ENCODE measurements at places on chromosomes 2 and 18.
A peak's percentile ranks its signal among the peaks of the same experiment; 100 is the strongest.

- DNase-seq: no peak
Measured at GRCh38 chr2:234098681-234099080, 48.2 kb downstream of the SPP2 start.

DNA sequence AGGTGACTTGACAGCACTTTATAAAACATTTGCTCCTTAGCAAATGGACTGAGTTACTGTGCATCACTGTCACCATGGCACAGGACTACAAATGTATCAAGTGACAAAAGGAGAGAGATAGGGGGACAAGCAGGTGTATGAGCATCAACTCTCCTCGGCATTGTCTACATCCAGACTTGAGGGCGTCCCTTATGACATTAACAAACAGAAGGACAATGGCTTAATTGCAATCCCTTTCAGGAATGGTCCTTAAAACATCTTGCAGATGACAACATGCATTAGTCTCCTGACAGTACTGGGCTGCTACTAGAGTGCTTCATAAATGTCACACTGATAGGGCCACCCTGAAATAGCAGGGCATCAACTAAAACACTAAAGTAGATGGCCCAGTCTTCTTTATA is 198.8 kb downstream of the PDE1A start:
- DNase-seq: no peak

- DNase-seq: no peak
Measured at GRCh38 chr2:159449504-159450124, 163.1 kb upstream of the WDSUB1 start.

- DNase-seq: no peak
Measured at GRCh38 chr2:12915787-12916186, 199.1 kb downstream of the TRIB2 start.

GRCh38 chr2:196959734-196960338 is 33.3 kb upstream of the PGAP1 start:
- no peak for DNase-seq

GRCh38 chr2:44126106-44126797 is 42.4 kb upstream of the PPM1B start:
- DNase-seq: no peak

GRCh38 chr2:40457366-40457765 is 5.5 kb upstream of the SLC8A1 start:
- DNase-seq: no peak

DNA sequence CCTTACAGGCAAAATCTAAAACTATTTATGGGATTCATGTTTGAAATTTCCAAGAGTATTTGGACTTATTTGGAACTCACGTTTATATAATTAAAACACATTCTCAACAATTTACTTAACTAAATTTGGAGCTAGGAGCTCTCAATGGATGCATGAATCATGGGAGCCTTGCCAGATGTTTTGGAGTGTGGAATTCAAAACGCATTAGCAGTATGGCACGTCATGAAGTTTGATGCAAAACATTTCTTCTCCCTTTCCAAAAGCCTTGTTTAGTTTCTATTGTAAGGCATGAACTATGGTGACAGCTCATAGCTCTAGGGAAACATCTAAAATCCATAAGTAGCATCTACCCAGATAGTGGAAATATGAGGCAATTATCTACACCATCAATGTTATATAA is 701.6 kb downstream of the SATB2 start:
- no peak for DNase-seq

- no peak for DNase-seq
Measured at GRCh38 chr2:27964067-27964466, 73.5 kb downstream of the BABAM2 start.

DNA sequence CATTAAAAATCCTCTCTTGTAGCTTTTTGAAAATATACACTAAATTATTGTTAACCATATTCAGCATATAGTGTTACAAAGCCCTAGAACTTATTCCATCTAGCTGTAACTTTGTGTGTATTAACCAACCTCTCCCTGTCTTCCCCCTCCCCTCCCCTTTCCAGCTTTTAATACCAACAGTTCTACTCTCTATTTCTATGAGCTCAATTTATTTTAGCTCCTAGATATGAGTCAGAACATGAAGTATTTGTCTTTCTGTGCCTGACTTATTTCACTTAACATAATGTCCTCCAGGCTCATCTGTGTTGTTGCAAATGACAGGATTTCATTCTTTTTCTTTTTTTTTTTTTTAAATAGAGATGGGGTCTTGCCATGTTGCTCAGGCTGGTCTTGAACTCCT is 45.1 kb downstream of the GPD2 start:
- no peak for DNase-seq

- peak; percentile 4 for DNase-seq
Measured at GRCh38 chr2:55718165-55719008, 24.7 kb upstream of the PNPT1 start.

DNA sequence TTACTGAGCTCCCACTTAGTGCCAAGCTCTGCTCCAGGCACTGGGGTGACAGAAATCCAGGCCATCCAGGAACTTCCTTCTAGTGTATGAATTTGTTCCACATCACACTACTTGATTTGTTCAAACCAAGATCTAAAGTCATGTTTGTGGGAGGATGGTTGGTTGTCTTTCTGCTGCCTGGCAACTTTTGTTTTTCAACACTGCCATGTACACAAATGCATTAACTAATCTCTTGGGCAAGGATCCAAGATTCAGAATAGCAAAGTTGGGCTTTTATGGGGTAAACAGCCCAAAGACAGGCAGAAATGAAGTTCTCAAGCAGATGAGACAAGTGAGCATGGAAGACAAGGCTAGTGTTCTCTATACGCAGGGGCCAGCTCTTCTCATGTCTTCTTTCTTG is 53.4 kb upstream of the PROKR1 start:
- no peak for DNase-seq

DNA sequence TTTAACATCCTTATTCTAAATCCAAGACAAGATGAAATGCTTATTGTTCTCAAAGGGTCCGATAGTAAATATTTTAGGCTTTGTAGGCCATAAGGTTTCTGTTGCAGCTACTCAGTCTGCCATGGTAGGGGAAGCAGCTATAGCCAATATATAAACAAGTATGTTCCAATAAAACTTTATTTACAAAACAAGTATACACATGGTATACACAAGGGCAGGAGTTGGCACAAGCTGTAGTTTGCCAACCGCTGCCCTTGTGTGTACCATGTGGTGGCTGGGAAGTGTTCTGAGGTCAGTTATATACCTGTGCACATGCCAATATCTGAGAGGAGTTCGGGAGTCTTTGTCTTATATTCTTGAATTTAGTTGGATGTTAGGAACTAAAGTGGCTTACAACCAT is 126.0 kb upstream of the DNMT3A start:
- no peak for DNase-seq

DNA sequence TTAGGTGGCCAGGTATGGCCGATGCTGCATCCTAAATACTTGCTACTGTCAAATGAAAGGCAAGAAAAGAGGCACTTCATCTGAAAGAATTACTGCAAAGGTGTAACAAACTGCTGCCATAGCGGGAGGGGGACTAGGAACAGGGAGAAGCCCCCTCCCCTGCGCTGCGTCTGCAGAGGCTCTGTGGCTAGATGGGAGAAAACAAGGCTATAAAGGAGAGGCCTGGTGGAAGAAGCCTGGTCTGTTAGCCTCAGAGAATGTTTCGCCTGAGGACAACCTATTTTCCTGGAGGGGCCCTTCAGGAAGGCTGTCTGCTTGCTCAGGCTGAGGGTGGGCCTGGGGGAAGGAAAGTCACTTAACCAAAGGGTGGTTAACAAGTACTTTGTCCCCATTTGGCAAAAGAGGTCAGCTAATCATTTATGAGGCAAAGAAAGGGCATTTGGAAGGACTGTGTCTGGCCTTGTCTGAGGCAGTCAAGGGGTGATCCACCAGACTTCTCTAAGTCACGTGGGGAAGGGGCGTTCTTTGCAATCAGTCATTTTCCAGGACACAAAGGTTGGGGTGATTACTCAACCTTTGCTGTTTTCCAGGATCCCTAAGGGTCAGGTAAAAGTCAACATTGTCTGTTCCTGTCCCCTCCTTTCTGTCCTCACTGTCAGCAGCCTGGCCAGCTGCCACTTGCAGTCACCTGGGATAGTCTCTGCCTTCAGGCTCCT is 103.0 kb upstream of the TMEM200C start:
- DNase-seq: no peak

DNA sequence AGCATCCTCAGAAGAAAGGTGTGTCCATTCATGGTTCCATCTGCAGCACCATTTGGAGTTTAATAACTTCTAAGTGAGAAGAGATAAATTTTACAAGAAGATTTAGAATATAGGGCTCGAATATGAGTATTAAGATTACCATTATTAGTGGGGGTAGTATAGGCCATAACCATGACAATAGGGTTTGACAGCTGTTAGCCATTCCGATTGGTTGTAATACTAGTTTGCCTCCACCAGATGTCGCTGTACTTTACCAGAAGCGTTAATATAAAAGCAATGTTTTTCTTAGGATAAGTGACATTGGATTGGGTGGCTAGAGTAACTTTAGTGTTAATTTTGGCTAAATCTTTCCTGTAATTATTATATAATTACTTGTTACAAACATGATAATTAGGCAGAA is 107.5 kb upstream of the SRD5A2 start:
- DNase-seq: no peak

DNA sequence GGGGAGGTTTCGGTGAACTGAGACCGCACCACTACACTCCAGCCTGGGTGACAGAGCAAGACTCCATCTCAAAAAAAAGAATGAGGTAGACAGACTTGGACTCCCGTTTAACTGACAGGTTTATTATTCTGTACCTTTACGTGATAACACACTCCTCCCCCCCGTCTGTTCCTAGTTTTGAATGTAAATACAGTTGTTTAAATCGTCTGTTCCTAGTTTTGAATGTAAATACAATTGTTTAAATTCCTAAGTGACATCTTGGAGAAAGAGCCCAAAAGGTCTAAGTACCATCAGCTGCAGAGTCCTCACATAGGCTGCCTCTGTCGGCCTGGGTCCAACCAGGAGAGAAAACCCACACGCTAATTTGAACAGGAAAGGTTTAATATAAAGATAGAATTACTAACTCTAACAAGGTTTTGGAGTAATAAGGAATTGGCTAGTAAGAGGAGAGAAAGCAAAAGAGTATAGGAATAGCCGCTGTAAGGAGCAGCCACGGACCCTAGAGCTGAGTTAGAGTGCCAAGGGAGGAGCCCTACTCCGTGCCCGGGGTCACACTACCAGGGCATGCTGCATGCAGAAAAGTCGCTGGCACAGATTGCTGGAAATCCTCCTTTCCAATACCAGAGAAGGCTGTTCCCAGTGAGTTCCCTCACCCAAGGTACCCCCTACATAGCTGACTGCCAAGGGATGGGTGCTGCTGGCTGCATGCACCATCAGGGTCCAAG is 83.5 kb upstream of the RANBP2 start:
- no peak for DNase-seq

- no peak for DNase-seq
Measured at GRCh38 chr2:65199166-65199565, 28.5 kb upstream of the ACTR2 start.

GRCh38 chr2:237696461-237696860 is 69.1 kb downstream of the LRRFIP1 start:
- no peak for DNase-seq

DNA sequence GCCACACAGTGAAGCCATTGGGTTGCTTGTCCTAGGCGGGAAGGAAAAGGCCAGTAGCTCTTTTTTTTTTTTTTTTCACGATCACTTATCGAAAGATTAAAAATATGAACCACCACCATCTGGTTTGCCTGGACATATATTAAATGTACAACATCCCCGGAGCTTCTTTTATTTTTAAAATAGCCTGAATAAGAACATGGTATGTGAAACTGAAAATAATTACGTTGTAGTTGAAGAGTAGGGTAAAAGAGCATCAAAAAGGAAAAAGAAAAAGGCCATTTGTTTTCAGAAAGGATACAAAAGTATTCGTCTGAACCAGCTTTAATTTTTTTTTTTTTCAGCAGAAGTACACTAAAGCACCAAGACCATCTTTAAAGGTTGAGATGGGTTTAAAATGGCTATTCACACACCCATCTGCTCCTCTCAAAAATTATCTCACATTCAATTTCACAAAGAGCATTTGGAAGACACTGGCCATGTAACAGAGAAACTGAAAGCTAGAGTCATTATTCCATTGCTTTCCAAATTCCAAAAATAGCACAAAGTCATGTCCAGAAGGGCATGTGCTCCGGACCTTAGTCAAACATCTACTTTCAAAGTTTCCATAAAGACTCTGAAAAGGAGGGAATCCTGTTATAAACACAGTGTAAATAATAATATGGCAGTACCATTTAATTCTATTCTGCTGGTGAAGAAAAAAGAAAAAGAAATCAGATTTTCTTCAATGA is 82.9 kb downstream of the SCN3A start:
- DNase-seq: no peak

DNA sequence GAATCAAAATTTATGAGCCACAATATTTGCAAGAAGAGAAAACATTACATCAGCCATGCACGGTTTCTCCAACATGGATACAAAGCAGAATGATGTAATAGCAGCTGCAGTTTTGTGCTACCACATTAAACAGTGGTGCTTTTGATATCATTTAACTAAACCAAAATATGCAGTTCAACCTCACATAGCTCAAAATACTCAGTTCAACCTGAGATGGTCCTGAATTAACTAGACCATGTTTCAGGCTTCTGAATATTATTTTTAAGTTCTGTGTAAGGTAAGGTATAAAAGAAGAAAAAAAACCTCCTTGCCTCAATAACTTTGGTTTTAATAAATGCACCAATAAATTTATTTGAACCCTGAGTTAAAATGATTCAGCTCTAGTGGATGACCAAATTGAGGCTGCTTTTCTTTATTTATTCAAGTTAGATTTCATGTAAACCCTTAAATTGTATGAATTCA is 18.8 kb upstream of the TSPYL6 start:
- no peak for DNase-seq

DNA sequence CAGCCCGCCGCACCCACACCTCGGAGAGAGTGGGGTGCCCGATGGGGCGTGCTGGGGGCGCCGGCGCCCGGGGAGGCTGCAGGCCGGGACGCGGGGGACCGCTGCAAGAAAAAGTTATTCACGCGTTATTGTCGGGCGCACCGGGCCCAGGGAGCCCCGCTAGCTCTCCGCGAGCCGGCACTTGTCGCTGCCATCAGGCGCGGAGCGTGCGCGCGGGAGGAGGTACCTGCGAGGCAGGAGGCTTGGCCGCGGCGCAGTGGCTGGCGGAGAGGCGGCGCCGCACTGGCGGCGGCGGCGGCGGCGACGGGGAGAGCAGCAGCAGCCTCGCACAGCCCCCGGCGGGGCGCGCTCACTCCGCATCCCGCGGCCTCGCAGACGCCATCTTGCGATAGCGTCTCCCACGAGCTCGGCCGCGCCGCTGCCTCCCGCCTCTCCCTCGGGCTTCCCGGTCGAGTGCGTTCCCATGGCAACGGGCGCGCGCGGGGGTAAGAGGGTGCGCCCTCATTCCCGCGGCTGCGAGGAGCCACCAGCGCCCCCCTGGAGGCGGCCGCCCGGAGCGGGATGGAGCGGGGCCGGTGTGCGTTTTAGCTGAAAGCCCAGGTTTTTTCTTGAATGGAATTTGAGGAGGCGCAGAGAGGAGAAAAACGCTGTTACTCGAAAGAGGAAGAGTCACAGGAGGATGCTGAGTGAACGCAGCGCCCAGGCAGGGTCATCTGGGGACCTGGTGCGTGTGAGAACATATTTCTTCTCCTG is at the start of gene CHN1:
Gene CHN1, minus strand, starts transcription at position 402 of the 753 bp plus-strand sequence. CDS start 469 bp downstream, outside the sequence.
- DNase-seq: peak; percentile 52

Measured in stimulated activated CD4-positive, alpha-beta T cell treated with anti-CD3 and anti-CD28 coated beads, Interleukin-15, amount 100 ng/mL, for 48 hours (primary cell).